ENCODE measurements at places on chromosomes 7 and 10.

DNA sequence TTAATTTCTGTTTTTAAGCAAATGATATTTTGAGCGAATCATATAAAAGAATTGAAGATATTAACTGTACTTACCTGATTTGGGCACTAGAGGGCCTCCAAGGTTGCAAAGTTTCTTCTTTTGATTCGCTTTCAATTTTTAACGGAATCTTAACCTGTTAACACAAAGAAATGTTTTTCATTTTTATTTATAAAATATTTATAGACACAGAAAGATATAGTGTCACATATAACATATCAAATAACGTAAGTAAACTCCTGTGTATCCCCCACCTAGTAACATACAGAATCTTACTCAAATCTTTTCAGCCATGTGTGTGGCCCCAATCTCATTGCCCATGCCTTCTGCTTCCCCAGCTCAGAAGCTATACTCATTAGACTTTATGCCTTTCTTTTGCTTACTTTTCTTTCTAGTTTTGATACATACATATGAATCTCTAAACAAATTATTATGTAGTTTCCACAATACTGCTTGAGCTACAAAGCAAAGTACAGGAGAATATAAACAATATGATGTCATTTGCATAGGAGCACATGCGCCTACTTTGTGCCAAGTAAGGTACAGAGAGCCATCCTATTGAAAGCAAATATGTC is 49.5 kb upstream of the ZPBP start:
- no peak for DNase-seq

DNA sequence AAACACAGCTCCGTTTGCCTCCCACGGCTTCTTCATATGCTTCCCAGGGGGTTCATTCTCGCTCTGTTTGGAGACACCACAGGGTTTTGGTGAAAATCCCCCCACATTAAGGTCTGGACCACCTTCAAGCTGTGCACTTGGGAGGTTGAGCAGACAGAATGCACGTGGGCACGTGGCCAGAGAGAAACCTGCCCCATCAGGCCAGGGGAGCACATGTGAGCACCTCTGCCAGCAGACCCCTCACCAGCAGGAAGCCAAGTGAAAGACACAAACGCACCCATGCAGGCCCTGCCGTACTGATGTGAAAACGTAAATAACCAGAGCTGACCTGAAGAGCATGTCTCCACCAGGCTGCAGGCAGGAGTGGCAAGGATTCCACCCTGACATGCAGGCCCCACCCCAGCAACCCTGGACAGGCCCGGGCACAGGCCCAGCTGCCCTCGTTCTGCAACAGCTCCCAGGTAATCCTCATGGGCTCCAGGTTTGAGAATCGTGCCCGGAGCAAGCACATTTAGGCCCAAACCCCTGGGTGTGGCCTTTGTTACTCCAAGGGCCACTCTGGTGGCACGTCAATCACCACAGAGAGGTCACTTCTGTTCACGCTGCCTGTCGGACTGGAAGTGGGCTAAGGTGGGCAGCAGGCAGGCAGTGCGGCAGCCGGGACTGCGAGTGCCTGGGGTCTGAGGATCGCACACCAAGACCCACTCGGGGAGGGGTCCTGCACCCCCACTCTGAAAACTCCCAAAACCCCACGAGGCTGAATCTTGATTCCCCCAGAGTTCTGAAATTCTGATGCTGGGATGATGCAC is 184.4 kb downstream of the PTPRN2 start:
- DNase-seq = no peak

- no peak for DNase-seq
Observed at GRCh38 chr10:79079490-79080355, 11.0 kb downstream of the ZMIZ1 start.

GRCh38 chr10:66940965-66941364 is 15.1 kb downstream of the LRRTM3 start:
- DNase-seq = no peak

GRCh38 chr7:6269527-6269926 is 2.9 kb downstream of the CYTH3 start:
- DNase-seq = no peak

DNA sequence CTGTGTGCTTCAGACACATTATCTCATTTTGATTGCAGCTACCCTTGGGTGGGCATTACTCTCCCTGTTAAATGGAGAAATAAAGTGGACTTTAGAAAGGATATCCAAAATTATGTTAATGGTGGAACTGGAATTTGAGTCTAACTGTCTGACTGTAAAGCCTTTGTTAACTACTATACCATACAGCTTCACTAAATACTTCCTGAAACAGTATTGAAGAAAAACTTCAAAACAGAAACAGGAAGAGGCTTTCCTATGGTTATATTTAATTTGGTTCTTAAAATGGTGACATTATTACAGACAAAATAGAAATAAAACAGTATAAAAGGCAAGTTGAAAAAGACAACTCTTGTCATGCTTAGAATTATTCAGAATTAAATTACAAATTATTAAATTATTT is 25.0 kb downstream of the SPAG6 start:
- DNase-seq = no peak

GRCh38 chr10:49441488-49442476 is 45.9 kb upstream of the DRGX start:
- no peak for DNase-seq

GRCh38 chr10:118835682-118836326 is 81.0 kb upstream of the CACUL1 start:
- no peak for DNase-seq

GRCh38 chr7:114818501-114818900 is 103.4 kb upstream of the MDFIC start:
- no peak for DNase-seq

DNA sequence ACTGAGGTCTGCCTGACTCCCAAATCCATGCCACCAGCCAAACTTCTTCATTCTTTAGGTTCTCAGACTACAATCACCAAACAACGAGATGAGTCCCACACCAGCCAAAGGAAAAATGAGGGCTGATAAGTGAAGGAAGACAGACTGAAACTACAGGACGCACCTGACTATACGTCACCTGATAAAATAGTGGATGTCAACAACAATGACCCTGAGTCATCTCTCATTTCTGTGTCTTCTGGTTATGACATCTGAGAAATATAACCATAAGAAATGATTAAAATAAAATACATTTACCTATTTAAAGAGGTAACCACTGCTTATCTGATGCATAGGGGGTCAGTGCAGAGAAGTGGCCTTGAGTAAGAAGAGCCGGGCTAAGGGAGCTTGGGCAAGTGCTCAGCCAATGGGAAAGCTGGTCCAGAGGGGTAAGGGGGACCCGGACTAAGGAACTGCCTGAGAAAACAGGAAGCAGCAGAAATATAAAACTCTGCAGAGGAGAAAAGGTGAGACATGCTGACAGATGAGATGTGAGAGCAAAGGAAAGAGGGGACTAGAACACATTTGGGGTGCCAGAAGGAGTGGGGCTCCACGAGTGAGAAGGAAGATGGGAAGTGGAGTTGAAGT is 51.8 kb downstream of the HIPK2 start:
- DNase-seq = no peak

- no peak for DNase-seq
Observed at GRCh38 chr10:970311-971149, 17.7 kb upstream of the GTPBP4 start.

DNA sequence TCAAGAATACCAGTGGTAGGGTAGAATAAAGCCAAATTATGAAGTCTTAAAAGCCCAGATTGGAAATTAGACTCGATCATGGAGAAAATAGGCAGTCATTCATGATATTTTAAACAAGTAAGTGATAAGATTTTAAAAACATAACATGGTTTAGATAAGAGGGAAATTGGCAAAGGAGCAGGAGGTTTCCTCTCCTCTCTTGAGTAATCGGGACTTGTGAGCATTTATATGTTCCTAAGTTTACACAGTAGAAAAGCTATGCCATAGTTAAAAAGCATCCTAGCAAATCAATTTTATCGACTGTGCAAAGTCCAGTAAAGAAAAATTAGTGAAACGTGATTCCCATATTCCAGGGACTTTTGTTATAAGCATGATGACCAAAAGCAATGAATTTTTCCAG is 313.2 kb downstream of the AHR start:
- DNase-seq = no peak

DNA sequence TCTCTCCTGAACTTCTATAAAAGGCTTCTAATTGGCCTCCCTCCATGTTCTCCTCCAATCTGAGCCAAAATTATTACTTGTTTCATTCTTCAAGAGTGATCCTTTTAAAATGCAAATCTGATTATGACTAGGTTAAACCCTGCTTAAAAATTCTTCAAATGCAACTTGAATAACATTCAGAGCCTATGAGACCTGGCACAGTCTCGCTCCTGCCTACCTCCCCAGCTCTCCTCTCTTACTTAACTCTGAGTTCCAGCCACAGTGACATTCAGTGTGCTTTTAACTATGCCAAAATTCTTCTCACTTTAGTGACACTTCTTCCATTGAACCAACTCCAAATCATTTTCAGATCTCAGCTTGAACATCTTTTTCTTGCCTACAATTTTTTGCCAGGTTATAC is 68.8 kb downstream of the TMEM168 start:
- no peak for DNase-seq

GRCh38 chr7:147079921-147080420 is 963.4 kb downstream of the CNTNAP2 start:
- DNase-seq = no peak

GRCh38 chr10:3813986-3814837 is 29.2 kb upstream of the KLF6 start:
- DNase-seq = no peak

DNA sequence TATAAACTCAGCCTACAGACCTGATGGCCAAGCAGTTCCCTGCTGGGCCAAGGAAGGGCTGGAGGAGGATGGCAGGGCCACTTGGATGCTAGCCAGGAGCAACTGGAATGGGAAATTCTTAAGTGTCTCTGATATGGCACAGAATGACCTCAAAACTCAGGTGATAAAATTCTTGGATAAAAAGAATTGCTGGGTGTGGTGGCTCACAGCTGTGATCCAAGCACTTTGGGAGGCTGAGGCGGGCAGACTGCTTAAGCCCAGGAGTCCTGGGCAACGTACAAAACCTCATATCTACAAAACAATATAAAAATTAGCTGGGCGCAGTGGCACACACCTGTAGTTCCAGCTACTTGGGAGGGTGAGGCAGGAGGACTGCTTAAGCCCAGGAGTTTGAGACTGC is 14.0 kb upstream of the PKD1L1 start:
- no peak for DNase-seq

DNA sequence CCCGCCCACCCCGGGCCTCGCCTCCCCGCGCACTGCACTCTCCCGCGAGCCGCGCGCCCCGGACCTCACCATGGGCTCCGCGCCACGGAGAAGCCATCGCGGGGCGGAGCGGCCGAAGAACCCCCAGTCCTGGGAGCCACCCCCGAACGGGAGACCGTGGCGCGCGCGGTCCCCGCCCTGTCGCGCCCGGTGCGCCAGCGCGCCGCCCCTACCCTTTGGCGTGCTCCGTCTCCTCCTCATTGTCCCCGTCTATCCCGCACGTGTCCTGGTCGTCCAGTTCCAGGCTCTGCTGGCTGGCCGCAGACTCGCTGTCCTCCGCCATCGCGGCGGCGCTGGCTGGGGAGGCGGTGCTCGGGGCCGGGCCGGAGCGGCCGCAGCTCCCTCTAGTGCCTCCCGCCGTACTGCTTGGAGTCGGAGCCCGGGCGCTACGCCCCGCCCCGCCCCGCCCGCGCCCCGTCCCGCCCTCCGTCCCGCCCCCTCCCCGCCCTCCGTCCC is at the start of gene NMT2:
Gene NMT2 (minus strand): TSS at position 403 of the 495 bp plus-strand sequence. CDS start 81 bp downstream, at position 322.
- peak; percentile 60 for DNase-seq

DNA sequence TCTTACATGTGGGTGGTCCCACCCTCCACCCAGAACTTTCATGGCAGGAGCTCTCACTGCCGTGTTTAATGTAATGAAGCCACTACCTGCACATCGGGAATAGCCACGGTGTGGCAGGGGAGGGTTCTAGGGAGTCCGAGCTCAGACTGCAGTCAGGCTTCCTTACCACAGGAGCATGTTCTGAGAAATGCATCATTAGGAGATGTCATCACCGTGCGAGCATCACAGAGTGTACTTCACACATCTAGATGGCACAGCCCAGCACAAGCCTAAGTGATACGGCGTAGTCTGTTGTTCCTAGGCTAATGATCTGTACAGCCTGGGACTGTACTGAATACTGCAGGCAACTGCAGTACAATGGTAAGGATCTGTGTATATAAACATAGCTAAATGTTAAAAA is 153.0 kb upstream of the LANCL2 start:
- no peak for DNase-seq

GRCh38 chr10:116038259-116038658 is 234.7 kb downstream of the GFRA1 start:
- no peak for DNase-seq

GRCh38 chr7:116311816-116312471 is 101.6 kb downstream of the TES start:
- DNase-seq = no peak

DNA sequence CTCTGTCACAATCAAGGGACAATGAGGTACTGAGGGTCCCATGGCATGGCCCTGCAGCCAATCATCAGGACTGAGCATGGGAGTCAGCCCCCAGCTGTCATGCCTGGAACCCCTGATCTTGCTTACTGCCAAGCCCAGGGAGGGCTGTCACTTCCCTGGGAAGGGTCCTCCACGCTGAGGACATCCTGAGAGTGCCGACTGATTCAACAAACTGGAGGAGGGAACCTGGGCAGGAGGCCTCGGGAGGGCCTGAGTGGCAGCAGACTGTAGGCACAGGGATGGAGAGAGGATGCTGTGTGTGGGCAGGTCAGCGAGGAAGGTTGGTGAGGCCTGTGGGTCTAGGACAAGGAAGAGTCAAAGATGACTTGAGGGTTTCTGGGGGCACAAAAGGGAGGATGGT is 154.3 kb downstream of the ZNF248 start:
- no peak for DNase-seq

DNA sequence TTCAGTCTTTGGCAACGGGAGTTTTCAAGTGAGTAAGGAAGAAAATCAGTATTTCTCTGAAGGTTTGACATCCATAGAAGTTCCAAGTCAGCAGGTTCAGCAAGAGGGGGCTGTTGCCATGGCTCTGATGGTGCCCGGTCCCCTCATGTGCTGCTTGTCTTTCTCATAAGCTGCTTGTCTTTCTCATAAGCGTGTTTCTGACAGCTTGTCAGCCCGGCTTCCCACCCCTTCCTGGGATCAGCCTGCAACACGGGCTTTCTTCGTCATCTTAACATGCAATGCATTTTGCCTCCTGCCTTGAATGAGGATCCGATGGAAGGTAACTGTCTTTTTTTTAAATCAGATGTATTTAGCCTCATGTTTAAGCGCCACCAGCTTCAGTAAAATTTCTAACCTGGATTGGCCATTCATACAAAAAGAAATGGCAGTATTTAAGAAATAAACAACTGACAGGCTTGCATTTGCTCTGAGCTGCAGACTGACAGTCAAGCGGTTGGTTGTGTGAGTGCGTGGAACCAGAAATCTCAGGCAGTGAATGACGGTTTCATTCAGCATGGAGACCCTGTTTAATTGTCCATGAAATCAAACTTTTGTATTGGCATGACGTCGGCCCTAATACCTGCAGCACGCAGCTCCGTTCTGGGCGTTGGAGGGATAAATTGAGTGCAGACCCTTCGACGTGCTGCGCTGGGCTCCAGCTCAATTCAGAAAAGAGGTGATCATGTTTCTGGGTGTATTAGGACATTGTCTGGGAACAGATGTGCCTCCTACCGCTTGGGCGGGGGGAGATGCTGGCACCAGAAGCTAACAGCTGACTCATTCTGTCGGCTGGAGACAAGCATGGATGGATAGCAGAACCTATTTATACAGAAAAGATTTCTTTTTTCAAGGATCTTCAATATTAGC is 454.7 kb upstream of the FOXK1 start:
- DNase-seq = no peak

- DNase-seq = no peak
Observed at GRCh38 chr7:64045301-64046040, at the start of gene ZNF727. Gene ZNF727 (plus strand): TSS chr7:64045434. CDS start chr7:64045622, 188 bp downstream.
